T1000 (cell line): ENCODE measurements at places on chromosomes 13 and 19.

DNA sequence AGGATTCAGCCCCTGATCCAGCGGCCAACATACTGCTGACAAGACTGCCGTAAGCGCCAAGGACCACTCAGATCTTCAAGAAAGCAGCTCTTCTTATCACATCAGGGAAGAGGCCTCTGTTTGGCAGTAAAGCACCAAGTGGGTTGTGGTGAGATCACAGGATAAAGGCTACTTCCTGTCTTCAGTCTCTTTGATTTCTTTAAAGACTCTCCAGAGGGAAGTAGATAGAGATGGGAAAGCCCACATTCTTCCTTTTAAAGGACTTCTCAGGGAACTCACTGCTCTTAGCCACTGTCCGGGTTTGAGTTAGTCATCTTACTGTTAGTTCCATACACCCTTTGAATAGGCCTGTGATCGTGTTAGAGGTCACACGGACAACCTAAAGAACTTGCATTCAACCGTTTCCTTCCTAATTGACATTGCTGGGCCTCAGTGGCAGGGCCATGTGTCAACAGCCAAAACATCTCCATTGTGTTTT lies 47.2 kb upstream of the POMP start:
- DNase-seq, result no peak

- no peak for DNase-seq
These were observed 2.1 kb upstream of the SIGLEC8 start for GRCh38 chr19:51460164-51460992.

DNA sequence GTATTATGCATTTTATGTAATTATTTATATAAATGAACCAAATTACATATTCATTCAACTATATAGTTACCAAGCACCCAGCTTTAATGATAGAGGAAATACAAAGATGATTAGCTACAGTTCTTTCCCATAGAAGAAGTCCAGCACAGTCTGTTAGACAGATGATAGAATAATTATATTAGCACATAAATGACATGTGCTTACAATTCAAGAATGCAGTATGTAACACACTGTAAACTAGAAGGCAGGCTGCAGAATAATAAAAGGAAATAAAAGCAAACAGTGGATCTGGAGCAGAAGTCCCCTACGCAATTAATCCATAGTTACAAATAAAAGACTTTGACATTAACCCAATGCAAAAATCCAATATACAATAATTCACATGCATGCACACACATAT lies 379.0 kb downstream of the DNAJC15 start:
- DNase-seq, result no peak

- DNase-seq, result no peak
These were observed 143.4 kb downstream of the CYSLTR2 start for GRCh38 chr13:48797127-48797526.

- DNase-seq, result no peak
These were observed 285.4 kb downstream of the ATP8A2 start for GRCh38 chr13:25657157-25657556.

GRCh38 chr13:96844616-96845015 lies 149.7 kb downstream of the OXGR1 start:
- no peak for DNase-seq

DNA sequence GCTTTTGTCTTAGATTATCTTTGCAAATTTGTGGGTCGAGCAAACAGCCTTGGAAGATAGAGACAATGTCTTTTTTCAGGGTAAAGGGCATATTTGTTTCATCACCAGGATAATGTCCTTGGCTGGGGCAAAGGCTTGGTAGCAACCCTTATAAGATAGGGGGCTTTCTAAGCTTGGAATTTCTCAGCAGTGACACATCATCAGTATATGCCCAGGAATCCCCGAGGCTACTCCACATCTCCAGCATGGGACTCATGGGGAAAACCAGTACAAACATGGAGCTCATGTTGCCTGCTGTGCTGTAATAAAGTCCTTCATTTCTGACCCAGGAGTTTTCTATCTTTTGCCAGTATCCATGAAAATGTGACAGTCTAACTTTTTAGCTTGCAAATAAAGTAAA lies 77.1 kb downstream of the DCLK1 start:
- DNase-seq, result peak; percentile 4

GRCh38 chr13:32737111-32737571 lies 150.9 kb downstream of the PDS5B start:
- no peak for DNase-seq

DNA sequence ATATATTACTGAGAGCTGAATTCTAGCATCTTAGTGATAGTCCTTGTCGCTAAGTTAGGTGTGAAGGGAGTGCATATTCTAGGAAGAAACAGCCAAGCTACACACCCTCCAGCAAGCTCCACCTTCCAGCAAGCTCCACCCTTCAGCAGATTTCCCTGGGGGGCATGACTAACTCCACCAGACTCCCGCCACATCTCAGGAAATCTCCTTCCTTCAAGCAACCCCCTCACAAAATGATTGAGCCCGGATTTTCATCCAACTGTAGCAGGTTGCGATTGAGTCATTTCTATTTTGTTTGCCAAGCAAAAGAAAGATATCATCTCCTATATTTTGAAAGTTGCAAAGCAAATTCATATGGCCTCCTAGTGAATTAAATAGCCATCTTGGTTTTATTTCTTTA lies 162.1 kb upstream of the TMTC4 start:
- peak; percentile 33 for DNase-seq

DNA sequence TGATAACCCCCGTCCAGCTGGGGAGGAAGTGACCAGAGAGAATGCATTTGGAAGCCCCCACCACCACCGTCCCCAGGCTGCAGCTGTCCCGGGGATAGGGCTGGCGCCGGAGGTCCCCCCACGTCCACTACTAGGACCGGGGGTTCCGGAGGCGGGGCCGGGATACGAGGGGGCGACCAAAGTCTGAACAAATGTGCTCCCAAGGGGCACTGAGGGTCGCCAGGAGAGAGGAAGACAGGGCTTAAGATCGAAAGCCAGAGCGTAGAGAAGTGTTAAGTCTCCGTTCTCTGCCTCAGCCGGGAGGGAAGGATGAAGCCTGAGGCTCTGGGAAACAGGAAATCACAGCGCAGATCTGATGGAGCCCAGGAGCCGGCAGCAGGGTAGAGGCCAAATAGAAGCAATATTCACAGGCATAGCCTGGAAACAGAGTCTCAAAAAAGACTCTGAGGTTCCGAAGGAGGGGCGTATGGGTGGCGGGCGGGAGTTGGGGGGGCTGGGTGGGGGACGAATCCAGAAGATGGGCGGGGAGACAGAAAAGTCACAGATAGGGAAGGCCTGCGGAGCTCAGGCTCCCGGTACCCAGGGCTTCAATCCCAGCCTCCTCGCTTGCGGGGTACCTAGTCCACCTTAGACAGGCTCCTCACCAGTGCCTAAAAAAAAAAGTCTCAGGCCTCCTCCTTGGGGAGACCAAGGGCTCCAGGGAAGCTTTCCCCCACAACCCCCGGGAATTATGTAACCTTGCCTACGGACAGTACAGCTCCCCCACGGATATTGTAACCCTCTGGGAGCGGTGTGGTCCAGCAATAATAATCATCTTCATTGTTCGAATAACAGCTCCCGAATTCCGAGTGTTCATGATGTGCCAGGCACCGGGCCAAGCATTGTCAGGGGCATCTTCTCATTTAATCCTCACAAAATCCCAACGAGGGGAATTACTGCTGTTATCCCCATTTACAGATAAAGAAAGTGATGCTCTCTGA lies 1.1 kb upstream of the ERF start:
- DNase-seq, result no peak

GRCh38 chr13:47508527-47509228 lies 492.4 kb downstream of the SUCLA2 start:
- no peak for DNase-seq

GRCh38 chr19:4357921-4358326 lies 14.6 kb downstream of the MPND start:
- DNase-seq, result no peak

- DNase-seq, result no peak
These were observed 37.2 kb downstream of the COL4A2 start for GRCh38 chr13:110344320-110344719.
